Stimulated activated CD8-positive, alpha-beta memory T cell treated with anti-CD3 and anti-CD28 coated beads, Interleukin-7, amount 100 ng/mL, for 1 hour (primary cell): ENCODE measurements at places on chromosomes 7 and 10.

- DNase-seq: no peak
Observed at GRCh38 chr7:123051916-123052315, 56.4 kb upstream of the TAS2R16 start.

GRCh38 chr10:48384699-48384982, 78.2 kb downstream of the MAPK8 start:
- DNase-seq: no peak

DNA sequence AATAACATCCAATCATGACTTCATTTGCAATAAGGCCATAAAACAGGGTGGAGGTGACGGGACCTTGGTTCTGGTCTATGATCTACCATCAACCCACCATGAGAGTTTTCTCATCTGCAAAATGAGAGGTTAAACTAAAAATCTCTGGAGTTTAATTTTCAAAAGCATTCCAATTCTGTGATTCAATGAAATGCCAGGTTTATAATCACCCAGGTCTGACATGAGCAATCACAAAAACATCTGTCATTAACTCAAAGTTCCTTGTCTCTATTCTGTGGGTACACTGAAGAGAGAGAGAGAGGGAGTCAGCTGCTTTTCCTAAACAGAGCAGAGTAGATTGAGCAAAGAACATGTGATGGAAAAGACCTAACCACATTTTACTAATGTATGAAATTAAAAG, 75.4 kb downstream of the NUDCD3 start:
- DNase-seq: no peak

DNA sequence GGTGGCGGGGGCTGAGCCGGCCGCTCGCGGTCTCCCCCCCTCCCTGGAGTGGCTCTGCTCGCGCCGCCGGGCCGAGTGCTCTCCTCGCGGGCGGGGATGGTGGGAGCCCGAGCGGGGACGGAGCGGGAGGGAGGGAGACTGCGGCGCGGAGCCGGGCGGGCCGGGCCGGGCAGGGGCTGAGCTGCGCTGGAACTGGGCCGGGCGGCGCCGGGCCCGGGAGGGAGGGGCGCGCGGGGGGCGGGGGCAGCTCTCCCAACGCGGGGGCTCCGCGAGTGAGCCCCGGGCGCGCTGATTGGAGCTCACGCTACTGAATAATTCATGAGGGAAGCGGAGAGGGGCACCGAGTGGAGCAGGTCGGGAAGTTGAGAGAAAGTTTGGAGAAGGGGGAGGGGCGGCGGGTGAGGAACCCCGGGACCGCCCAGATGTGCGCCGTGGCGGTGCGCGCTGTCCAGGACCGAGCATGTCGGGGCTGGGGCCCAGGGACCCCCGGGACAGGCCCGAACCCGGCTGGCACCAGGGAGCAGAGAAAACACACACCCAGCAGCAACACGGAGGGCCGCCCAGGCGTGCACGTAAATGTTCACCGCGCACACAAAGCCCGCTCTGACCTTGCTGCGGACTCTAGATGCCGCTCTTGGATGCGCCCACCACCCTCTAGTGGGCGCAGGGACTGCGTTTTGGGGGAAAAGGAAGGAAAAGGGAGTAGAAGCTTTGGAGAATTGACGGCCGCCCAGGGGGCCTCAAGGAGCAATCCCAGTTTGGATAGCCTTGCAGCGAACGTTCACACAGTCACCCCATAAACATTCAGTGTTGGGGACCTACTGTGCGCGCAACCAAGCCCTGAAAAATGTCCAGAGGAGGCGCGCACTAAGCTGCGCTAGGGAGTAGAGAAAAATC, at the start of gene EPHB4:
Gene EPHB4 (minus strand): TSS at position 194 of the 897 bp plus-strand sequence. CDS start 493 bp downstream, outside the sequence.
- no peak for DNase-seq

GRCh38 chr10:102744374-102745051, 765 bp downstream of the WBP1L start:
- no peak for DNase-seq

DNA sequence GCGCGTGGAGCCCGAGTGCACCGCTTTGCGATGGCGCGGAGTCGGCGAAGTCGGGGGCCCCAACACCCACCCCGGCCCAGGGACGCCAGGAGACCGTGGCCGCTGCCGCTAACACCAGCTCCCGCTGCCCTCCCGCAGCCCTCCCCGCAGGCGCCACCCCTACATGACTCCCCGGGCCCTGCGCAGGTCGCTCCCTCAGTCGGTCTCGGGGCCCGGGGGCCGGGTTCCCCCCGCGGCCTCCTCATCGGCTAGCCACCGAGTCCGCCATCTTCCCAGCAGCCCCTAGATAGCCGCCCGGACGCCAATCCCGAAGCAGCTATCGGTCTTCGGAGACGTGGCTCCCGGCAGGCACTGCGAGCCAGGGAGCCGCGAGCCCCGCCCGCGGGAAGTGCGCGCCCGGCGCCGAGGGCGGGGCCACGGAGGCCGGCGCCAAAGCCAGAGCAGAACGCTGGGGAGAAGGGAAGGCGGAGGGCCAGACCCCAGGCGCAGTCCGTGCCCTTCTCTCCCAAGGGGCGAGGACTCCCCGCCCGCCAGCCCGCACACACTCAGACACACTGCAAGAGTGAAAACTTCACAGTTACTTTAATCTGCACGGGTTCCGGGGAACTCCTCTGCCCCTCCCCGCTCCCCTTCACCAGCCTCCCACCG, at the start of gene FASTK:
Gene FASTK (minus strand): TSS at position 288 of the 648 bp plus-strand sequence. CDS start 43 bp downstream, at position 245.
- DNase-seq: peak; percentile 68
